SW480 (cell line): ENCODE measurements at places on chromosomes 4 and X.

- DNase-seq, result peak; percentile 40
Measured at GRCh38 chr4:186554914-186555827, at the start of gene MTNR1A. TSS of gene MTNR1A (minus strand) at chr4:186555567. CDS start at chr4:186555365, 202 bp downstream.

DNA sequence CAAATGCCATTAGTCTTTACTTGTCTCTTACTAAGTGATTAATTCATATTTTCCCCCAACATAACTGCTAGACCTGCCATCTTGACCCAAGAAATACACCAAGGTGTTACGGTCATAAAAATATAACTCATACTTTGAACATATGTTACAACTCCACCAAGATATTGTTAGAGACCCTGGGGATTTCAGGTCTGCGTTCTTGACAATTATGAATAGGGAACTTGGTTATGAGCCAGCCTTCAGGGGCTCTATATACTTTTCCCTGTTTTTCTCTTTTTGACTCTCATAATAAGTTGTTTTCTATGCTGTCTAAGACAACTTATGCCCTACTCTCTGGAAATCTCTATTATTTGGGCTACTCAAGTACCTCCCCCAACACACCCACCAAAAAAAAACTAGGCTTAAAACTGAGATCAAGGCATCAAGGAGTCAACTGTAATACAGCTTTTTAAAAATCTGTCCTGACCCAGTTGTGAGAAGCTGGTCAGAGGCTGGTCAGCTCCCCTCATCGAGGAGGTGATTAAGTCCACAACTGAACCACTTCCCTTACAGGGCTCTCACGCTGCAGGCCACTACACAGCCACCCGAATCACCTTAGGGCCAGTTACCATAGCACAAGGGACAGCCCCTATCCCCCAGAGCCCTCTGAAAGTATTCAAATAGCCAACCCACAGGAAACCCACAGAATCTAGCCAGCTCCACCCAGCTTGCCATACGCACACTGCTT lies 10.5 kb upstream of the TLR3 start:
- DNase-seq, result no peak

DNA sequence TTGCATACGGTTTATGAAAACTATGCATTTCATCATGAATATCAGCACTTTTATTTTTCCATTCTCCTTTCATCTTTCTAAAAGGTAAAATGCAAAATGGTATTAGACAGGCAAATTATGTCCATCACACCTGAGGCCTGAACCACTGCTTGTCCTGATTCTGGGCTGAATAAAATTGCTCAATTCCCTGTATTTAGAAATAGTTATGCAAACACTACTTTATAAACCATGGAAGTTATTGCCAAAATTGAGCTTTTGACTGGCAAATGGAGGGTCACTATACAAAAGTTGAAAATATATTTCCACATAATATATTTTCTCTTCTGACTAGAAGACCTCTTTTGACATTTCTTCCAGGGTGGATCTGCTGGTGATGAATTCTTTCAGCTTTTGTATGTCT lies 21.1 kb downstream of the FAM47E start:
- DNase-seq, result no peak

- DNase-seq, result no peak
Measured at GRCh38 chr4:7976025-7976424, 36.4 kb upstream of the AFAP1 start.

DNA sequence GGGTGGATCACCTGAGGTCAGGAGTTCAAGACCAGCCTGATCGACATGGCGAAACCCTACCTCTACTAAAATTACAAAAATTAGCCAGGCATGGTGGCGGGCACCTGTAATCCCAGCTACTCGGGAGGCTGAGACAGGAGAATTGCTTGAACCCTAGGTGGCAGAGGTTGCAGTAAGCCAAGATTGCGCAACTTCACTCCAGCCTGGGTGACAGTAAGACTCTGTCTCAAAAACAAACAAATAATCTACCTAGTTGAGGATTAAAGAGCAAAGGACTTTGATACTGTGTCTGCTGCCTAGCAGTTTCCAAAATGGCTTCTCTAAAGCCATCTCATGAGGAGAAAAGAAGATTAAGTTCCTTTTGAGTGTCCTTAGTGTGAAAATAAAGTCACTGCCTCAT lies 37.8 kb downstream of the SMS start:
- DNase-seq, result no peak

DNA sequence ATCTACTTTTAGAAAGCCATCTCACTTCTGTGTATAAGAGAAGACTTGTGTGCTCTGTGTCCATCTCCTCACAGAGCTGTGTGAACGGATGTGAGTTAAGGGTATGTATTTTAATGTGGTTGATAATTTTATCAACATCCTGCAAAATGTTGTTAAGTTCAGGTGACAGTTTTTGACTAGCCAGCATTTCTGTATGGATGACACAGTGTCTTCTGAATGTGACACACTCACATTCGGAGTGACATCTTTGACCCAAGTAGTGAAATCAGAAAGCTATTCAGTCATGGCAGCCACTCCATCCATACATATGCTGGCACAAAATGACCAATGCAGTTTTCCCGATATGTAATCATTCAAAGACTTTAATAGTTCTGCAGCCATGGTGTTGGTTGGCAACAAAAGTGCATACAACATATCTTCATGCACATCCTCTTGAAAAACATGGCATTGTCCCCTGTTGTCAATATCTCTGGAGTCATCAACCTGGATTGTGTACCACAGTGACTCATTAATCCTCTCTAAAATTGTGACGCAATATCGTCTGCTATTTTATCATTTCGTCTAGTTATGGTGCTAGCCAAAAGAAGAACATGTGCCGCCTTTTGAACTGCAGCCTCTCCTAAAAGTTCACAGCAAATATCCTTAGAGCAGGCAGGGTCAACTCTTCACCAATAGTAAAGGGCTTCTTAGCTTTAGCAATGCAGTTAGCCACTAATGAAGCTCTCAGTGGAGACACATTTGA lies 6.8 kb upstream of the FGF2 start:
- DNase-seq, result peak; percentile 3

DNA sequence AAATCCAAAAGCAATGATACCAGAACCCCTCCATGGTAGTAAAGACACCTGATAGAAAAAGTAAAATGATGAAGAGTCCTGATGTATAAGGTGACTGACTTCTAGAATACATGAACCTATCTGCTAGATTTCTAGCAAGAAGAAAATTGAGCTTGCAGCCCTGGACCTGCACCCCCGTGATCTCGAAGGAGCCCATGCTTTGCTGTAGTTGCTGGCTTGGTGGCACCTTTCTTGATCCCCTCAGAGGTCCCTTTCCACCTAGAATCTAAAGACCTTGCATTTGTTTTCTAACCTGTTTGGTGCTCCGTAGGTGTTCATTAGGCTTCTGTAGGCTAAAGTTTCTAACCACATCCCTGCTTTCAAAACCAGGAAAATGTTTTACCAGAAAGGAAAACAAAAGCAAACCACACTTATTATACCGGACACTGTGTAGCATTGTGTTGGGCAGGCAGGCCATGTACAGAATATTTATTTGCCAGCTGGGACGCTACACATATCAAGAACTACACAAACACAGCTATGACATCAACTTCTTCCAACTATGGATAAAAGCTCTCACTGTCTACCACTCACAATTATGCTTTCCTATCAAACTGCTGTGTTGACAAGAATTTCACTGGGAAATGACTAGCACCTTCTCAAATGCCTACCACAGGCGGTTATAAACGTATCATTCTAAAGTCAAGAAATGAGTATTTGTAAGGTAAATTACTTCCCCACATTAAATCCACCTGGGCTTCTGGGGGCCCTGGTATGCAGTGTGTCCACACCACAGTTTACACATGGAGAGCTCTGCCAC lies 316.2 kb downstream of the UNC5C start:
- peak; percentile 65 for DNase-seq

DNA sequence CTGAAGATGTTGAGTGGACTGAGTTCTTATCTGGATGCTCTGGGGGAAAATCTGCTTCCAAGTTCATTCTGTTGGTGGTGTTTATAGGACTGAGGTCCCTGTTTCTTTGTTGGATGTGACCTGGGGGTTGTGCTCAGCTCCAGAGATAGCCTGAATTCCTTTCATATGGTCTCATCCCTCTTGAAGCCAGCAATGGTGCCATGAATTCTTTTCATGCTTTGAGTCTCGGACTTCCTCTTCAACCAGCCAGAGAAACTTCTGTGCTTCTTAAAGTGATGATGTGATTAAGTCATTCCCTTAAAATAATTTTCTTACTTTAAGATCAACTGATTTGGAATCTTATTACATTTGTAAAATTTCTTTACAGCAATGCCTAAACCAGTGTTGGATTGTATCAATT lies 233.8 kb upstream of the UGT8 start:
- DNase-seq, result no peak

- DNase-seq, result peak; percentile 55
Measured at GRCh38 chr4:47837094-47837907, 566 bp downstream of the CORIN start.

- no peak for DNase-seq
Measured at GRCh38 chrX:12999422-12999821, 24.5 kb downstream of the TMSB4X start.

GRCh38 chrX:107560041-107560440 lies 68.3 kb upstream of the PRPS1 start:
- DNase-seq, result no peak

- DNase-seq, result no peak
Measured at GRCh38 chrX:20320461-20321159, 53.9 kb upstream of the RPS6KA3 start.
